Effector memory CD4-positive, alpha-beta T cell (primary cell): ENCODE measurements at places on chromosomes 7 and 10.

DNA sequence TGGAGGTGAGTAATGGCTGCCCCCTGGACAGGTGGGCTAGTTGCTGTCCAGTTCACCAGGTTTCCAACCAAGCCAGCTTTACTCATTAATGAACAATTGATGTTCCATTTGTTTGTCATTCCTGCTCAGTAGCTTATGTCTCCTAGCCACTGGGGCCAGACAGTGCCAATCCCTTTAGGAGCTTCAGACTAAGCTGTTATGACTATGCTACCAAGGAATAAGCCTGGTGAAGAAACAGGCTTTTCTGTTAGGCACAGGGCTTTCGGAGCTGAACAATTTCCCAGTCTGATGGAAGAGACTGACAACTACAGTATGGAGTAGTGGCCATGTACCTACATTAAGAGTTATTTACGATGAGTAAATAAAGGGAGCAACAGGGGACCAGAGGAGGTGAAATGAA lies 2.1 kb upstream of the FMC1 start:
- DNase-seq = no peak
- H3K27ac ChIP-seq = no peak overlapping the region
- no peak overlapping the region for H3K4me3 ChIP-seq
- no peaks in the 10 kb centered on the region for H3K27me3 ChIP-seq
- peaks cover 6% of the 10 kb centered on the region for H3K4me1 ChIP-seq

DNA sequence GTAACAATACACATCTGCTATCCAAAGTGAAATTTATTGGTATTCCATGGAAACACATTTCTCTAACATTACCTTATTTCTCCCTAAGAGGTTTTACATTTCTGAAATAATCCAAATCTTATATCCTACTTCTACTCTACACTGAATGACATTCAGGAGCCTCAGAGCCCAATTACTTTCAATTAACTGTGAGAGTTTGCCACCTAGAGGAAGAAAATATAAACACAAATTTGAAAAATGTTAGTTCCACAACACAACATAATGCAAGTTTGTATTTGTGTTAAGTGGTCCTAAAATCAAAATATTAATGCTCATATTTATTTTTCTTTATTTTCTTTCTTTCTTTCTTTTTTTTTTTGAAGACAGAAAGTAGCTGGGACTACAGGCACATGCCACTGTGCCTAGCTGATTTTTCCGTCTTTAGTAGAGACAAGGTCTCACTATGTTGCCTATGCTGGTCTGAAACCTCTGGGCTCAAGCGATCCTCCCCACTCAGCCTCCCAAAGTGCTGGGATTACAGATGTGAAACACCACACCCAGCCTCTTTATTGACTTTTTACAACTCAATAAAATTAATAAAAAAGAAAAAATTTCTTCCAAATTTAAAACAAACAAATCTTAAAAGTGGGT lies 46.0 kb downstream of the ATAD1 start:
- DNase-seq = no peak
- no peaks in the 10 kb centered on the region for H3K4me1 ChIP-seq
- H3K27ac ChIP-seq = no peak overlapping the region
- no peaks in the 10 kb centered on the region for H3K27me3 ChIP-seq
- no peak overlapping the region for H3K4me3 ChIP-seq

- no peaks in the 10 kb centered on the region for H3K4me1 ChIP-seq
- H3K27me3 ChIP-seq = no peaks in the 10 kb centered on the region
- H3K27ac ChIP-seq = no peak overlapping the region
- H3K36me3 ChIP-seq = no peaks in the 10 kb centered on the region
- no peak overlapping the region for H3K4me3 ChIP-seq
Observed at GRCh38 chr10:107164992-107165391, 486 bp upstream of the SORCS1 start.

DNA sequence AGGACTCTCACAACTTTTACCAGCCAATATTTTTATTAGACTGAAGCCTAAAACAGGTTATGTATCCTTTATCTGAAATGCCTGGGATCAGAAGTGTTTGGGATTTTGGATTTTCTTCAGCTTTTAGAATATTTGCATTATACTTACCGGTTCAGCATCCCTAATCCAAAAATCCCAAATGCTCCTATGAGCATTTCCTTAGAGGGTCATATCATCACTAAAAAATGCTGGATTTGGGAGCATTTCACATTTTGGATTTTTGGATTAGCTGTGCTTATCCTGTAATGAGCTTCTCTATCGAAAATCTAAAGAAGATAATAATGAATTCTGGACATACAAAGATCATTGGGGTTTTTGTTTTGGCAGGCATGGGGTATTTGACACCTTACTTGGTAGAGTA lies 53.0 kb downstream of the RALA start:
- H3K36me3 ChIP-seq = no peaks in the 10 kb centered on the region
- peaks cover 2% of the 10 kb centered on the region for H3K4me1 ChIP-seq
- no peak overlapping the region for H3K27ac ChIP-seq

GRCh38 chr10:112793202-112793921 lies 156.7 kb upstream of the TCF7L2 start:
- H3K4me3 ChIP-seq = no peak overlapping the region
- no peaks in the 10 kb centered on the region for H3K36me3 ChIP-seq
- no peaks in the 10 kb centered on the region for H3K27me3 ChIP-seq
- no peak overlapping the region for H3K27ac ChIP-seq

DNA sequence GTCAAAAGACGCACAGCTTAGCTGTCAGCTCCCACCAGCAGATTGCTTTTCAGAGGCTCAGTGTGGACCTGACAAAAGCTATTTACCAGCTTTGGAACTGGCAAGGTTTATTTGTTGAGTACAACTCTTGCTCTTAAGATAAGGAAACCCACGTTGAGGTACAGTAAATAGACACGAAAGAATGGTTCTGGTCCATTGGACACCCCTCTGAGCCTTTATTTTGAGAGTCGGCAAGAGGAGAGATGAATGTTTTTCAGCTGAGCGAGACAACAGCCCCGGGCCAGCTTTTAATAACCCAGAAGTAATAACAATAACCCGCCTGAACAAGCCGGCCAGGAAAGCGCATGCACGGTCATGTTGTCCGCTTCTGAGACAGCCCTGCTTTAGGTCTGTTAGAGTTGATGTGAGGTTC lies 49.0 kb downstream of the WNT2 start:
- no peaks in the 10 kb centered on the region for H3K27me3 ChIP-seq
- H3K4me3 ChIP-seq = no peak overlapping the region
- H3K27ac ChIP-seq = no peak overlapping the region
- H3K36me3 ChIP-seq = no peaks in the 10 kb centered on the region

- H3K4me3 ChIP-seq = no peak overlapping the region
- no peak for DNase-seq
- H3K4me1 ChIP-seq = no peaks in the 10 kb centered on the region
- H3K27me3 ChIP-seq = peaks cover 3% of the 10 kb centered on the region
Observed at GRCh38 chr7:45563401-45563800, 10.8 kb upstream of the ADCY1 start.

DNA sequence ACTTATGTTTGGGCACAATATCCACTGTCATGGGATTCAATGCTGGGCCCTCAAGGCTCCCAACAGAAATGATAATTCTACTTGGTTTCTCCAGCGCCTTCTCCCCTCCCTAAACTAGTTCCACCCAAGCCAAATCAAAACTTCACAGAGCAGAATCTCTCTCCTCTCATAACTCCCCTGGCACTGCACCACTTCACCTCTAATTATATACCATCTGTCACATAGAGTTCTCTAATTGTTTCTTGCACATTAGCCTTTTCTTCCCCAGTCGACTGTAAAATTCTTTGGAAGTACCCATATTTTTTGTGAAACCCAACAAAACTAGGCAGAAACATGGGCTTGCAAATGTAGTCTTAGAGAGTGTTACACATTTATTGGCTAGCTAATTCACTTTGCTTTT lies 8.1 kb downstream of the SGMS1 start:
- no peak for DNase-seq
- H3K36me3 ChIP-seq = no peaks in the 10 kb centered on the region
- peaks cover 3% of the 10 kb centered on the region for H3K4me1 ChIP-seq
- no peak overlapping the region for H3K27ac ChIP-seq

GRCh38 chr10:101446947-101447346 lies 93.0 kb downstream of the BTRC start:
- no peaks in the 10 kb centered on the region for H3K27me3 ChIP-seq
- no peak overlapping the region for H3K27ac ChIP-seq
- no peaks in the 10 kb centered on the region for H3K36me3 ChIP-seq
- H3K4me3 ChIP-seq = no peak overlapping the region
- no peak for DNase-seq

- no peak overlapping the region for H3K4me3 ChIP-seq
- no peaks in the 10 kb centered on the region for H3K27me3 ChIP-seq
- H3K36me3 ChIP-seq = peaks cover 62% of the 10 kb centered on the region
- H3K27ac ChIP-seq = no peak overlapping the region
- no peaks in the 10 kb centered on the region for H3K4me1 ChIP-seq
Observed at GRCh38 chr7:105112440-105113418, 98.7 kb downstream of the KMT2E start.

- DNase-seq = no peak
- H3K36me3 ChIP-seq = no peaks in the 10 kb centered on the region
- H3K27ac ChIP-seq = no peak overlapping the region
- no peaks in the 10 kb centered on the region for H3K4me1 ChIP-seq
- H3K4me3 ChIP-seq = no peak overlapping the region
Observed at GRCh38 chr7:107843184-107843583, 40.2 kb upstream of the SLC26A3 start.

DNA sequence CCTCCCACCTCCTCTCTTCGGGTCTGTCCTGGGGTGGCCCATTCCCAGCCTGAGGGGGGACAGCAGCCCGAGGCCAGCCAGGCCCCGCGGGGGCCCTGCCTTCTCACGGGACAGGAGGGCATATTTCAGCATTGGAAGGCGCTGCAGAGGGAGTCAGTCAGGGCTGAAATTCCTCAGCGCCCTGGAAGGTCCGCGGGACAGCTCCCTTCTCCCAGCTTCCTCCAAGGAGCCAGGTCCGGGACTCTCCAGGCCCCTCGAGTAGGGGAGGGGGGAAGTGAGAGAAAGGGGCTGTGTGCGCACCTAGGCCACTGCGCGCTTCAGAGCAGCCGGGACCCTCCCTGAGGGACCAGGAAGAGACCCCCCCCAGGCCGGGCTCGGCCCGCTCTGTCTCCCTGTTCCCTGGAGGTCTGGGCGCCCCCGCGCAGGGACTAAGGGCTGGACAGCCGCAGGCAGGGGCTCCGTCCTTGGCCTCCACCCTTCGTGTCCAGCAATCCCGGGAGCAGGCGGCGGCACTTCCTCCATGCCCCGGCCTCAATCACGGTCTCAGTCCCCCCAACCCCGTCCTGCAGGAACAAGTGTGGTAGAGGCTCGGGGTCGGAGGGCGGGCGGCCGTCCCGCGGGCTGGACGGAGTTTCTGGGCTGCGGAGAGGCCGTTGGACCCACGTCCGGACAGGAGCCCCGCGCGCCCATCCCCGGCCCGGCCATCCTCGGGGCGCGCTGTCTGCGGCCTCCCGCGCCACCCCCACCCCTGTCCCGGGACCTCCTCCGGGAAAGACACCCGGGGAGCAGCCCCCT lies 6.0 kb upstream of the ELFN1 start:
- no peak overlapping the region for H3K4me3 ChIP-seq
- H3K36me3 ChIP-seq = no peaks in the 10 kb centered on the region
- H3K4me1 ChIP-seq = peaks cover 37% of the 10 kb centered on the region
- H3K27me3 ChIP-seq = peaks cover 41% of the 10 kb centered on the region
- H3K27ac ChIP-seq = no peak overlapping the region
- DNase-seq = no peak

- no peaks in the 10 kb centered on the region for H3K36me3 ChIP-seq
- no peak overlapping the region for H3K27ac ChIP-seq
- no peaks in the 10 kb centered on the region for H3K4me1 ChIP-seq
- no peak for DNase-seq
- H3K27me3 ChIP-seq = no peaks in the 10 kb centered on the region
Observed at GRCh38 chr7:111390000-111390399, 172.3 kb downstream of the IMMP2L start.

DNA sequence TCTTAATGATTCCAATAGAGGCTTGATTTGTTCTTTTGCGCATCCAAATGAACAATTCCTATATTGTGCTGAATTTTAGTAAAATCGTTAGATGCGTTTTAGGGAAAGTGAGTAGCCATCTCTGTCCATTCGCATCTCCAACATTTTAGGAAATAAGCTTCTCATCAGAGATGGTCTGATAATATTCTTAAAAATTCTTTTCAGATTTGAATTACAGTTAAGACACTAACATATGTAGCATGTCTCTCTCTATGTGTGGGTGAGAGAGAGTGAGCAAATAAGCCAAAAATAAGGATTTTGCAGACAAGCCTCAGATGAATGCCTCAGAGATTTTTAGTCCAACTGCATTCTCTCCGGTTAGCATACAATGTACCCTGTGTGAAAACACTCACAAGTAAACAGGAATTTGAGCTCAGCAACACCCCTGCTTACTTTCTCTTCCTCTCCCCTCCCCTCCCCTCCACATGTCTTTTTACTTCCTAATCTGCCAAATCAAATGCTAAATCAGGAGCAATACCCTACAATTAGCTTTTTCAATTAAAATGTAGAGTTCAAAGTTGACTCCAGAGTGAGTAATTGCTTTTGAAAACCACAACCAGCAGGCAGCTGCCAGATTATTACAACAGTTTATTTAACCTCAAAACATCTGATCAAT lies 354.4 kb downstream of the CRPPA start:
- no peak overlapping the region for H3K27ac ChIP-seq
- H3K4me1 ChIP-seq = no peaks in the 10 kb centered on the region
- no peaks in the 10 kb centered on the region for H3K36me3 ChIP-seq
- no peak overlapping the region for H3K4me3 ChIP-seq

GRCh38 chr10:25564351-25564750 lies 369.7 kb upstream of the MYO3A start:
- no peaks in the 10 kb centered on the region for H3K4me1 ChIP-seq
- no peak overlapping the region for H3K27ac ChIP-seq

DNA sequence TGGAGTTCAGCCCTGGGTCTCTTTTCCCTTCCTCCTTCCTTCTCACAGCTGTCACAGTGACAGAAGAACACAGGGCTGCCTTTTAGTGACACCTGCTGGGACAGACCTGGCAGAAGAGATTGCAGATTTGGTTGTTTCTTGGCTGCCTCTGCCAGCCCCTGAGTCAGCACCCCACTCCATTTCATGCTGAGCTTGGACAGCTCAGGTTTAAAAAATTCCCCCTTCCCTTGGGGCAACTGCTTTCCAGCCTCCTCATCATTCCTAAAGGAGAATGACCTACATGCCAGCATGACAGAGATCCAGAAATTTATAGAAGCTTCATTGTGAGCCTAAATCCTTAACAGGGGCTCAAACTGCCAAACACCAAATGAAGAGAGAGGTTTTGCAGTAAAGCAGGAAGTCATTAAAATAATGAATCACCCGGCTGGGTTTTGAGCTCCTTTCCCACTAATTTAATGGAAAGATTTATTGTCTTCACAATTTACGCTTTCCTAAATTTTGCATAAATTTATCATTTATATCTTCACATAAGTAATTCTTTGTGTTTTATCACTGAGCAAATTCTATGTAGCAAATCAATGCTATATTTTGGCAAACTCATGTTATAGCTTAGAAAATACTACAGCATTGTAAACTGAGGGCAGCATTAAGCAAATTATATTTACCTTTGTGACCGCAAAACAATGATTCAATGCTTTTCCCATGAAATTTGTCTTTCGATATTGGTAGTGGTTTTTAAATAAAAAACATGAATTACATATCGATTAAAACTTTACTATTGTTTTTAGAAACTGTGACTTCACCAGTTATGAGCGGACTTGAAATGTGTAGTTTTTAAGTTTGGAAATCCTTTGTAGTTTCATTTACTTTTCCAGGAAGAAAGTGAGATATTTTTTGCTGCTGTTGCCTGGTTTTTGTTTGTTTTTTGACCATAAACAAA lies 399.5 kb upstream of the ANKRD30A start:
- no peaks in the 10 kb centered on the region for H3K27me3 ChIP-seq
- no peak for DNase-seq
- H3K27ac ChIP-seq = no peak overlapping the region

GRCh38 chr7:48183965-48184364 lies 12.7 kb downstream of the ABCA13 start:
- no peaks in the 10 kb centered on the region for H3K36me3 ChIP-seq
- H3K27me3 ChIP-seq = no peaks in the 10 kb centered on the region
- H3K27ac ChIP-seq = no peak overlapping the region
